ENCODE measurements at places on chromosomes 1 and 21.

DNA sequence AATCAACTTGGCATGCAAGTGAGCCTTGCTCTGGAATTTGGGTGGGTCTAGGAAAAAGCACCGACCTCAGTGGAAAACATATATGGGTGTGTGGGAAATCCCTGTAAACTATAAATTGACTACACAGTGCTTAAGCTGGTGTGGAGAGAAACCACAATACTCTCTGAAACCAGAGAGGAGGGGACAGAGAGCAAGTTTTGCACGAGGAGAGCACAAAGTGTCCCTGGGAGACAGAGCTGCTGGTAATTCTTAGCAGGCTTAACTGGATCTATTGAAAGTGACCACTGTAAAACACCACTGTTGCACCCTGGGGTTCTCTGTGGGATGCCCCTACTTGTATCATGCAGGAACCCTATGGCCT is 12.8 kb downstream of the KCNJ15 start:
- DNase-seq: no peak

- no peak for DNase-seq
These were observed 32.6 kb upstream of the RGS8 start for GRCh38 chr1:182716740-182717720.

DNA sequence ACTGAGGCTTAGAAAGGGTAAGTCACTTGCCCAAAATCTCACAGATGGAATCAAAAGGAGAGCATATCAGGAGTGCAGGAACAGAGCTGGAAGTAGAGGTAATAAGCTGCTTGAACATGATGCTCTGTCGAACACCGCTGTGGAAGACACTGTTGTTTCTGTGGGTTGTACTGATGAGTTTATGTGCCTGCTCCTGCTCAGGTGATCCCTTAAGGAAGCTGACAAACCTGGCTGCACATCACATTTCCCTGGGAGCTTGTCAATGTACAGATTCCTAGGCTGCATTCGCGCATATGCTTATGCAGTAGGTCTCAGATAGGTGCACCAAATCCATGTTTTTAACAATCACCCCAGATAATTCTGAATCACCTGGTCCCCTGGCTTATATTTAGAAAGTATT is 79.7 kb downstream of the ZNF326 start:
- no peak for DNase-seq

- no peak for DNase-seq
These were observed 512 bp downstream of the FBLIM1 start for GRCh38 chr1:15758953-15759661.

DNA sequence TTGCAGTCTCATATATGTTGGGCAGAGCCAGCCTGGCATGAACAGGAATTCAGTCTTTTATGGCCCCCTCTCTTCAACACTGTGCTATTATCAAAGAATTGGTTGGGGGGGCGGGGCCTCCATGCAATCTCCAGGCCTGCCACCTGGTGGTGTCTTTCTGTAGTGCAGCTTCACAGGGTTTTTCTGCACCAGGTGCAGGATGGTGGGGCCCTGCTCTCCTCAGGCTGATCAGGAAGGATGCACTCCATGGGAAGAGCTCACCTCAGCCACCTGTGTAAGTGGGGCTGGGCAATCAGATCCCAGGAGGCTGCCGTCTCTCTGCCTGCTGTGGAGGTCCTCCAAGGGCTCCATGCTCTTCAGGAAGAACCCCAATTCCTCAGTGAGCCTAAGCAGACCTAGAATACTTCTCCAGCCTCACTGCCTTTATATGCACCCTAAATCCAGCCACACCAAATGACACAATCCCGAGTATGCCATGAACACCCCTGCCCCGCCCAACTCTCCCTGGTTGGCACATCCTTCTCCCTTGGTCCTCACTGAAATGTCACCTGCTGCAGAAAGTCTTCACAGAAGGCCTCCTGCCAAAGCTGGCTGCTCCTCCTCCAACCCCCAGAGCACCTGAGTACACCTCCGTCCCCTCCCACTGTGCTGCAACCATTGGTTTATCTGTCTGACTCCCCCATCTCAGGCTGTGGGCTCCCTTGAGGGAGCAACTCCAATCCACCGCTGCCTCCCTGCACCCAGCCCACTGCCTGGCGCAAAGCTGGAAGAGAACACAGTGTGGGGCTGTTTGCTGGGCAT is 16.5 kb downstream of the STK40 start:
- peak; percentile 83 for DNase-seq

- no peak for DNase-seq
These were observed 17.3 kb downstream of the MAP10 start for GRCh38 chr1:232822530-232822929.

DNA sequence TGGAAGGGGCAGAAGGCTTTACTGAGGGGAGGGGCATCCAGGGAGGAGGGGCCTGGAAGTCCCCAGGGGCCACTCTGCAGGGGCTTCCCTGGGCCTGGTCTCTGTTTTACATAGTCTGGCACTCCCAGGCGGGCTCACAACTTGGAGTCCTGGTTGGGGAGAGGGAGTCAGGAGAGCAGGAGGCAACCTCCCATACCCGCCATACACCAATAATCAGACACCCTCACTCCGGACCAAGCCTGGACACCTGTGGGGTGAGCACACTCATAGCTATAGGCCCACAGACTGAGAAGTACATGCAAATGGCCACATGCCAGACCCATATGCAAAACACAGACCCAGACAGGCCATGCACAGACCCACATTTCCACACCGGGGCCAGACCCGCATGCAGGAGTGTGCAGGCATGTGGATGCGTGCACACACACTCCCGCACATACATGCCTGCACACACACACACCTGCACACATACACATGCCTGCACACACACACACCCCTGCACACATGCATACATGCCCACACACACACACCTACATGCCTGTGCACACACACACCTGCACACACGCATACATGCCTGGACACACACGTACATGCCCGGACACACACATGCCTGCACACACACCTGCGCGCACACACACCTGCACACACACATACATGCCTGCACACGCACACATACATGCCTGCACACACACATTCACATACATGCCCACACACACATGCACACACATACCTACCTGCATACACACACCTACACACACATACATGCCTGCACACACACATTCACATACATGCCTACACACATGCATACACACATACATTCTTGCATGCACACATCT is 89.5 kb upstream of the RUNX3 start:
- DNase-seq: no peak

DNA sequence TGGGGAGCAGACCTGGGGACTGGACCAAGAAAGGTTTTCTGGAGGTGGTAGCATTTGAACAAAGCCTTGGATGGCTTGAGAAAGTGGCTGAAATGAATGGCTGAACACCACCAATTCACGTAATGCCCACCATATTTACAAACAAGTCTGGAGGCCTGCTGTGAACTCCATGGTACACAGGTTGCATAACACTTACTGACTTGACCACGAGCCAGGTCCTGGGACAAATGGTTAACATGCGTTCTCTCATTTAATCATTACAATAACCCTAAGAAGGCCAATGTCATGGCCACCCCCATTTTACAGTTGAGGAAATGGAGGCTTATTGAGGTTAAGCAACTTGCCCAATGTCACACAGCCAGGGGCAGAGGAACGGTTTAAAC is 44.4 kb downstream of the ZBTB18 start:
- DNase-seq: no peak

GRCh38 chr1:19860418-19860817 is 21.8 kb upstream of the OTUD3 start:
- DNase-seq: no peak

DNA sequence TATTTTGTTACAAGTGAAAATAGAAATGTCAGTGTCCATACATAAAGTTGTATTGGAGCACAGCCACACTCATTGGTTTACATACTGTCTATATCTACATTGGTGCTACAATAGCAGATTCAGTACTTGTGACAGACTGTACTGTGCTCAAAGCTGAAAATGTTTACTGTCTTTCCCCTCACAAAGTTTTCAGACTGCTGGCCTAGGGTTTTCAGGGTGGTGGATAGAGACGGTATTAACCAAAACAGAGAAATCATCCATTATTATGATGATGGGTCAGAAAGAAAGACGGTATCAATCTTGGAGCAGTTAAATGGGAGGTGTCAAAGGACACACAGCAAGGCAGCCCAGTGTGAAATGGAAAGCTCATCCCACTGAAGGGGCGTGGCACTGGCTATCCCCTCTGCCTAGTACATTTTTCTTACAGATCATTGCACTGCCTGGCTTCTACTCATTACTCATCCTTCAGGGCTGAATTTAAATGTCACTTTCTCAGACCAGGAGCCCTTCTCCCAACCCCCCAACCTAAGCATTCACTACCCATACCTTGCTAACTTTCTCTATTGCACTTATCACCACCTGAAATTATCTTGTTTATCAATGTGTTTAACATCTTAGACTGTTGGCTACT is 10.2 kb downstream of the JAK1 start:
- no peak for DNase-seq

GRCh38 chr1:180916012-180916770 is 3.5 kb downstream of the KIAA1614 start:
- no peak for DNase-seq

- no peak for DNase-seq
These were observed 26.3 kb downstream of the USP24 start for GRCh38 chr1:55188909-55189308.

GRCh38 chr1:50503515-50503914 is 80.3 kb upstream of the DMRTA2 start:
- DNase-seq: no peak

GRCh38 chr1:45574105-45574626 is 9.7 kb upstream of the NASP start:
- no peak for DNase-seq

DNA sequence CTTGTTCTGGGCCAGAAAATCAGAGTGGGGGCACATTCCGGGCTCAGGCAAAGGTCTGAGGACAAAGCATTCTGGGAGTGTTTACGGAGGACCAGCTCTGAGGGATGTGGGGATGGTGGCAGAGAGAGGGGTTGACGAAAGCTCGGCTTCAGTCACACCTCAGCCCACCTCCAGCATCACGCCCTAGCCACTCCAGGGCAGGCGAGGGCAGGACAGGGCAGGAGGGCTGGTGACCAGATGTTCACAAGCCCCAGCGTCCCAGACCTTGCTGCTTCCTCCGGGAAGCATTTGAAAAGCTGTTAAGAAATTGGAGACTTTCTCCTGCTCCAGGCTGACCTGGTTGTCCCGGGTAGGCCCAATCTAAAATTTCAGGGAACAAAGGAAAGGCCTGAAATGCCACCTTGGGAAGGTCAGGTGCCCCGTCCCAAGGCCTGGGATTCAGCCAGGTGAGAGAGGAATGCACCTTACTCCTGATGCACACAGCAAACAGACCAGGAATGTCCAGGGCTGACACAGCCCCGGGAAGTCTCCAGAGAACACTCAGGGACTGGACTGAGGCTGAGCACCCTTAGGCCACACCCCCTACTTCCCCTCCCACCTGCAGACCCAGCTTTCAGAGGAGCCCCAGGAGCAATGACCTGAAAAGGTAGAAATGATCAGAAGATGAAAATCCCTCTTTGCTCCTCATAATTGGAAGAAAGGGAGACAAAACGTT is 71.9 kb upstream of the KLHDC7A start:
- no peak for DNase-seq

GRCh38 chr1:244964112-244964971 is 100.0 kb upstream of the HNRNPU start:
- DNase-seq: peak; percentile 44

- no peak for DNase-seq
These were observed 94.0 kb upstream of the NGF start for GRCh38 chr1:115432061-115432460.

- no peak for DNase-seq
These were observed 41.4 kb upstream of the TENT5C start for GRCh38 chr1:117564227-117565075.

DNA sequence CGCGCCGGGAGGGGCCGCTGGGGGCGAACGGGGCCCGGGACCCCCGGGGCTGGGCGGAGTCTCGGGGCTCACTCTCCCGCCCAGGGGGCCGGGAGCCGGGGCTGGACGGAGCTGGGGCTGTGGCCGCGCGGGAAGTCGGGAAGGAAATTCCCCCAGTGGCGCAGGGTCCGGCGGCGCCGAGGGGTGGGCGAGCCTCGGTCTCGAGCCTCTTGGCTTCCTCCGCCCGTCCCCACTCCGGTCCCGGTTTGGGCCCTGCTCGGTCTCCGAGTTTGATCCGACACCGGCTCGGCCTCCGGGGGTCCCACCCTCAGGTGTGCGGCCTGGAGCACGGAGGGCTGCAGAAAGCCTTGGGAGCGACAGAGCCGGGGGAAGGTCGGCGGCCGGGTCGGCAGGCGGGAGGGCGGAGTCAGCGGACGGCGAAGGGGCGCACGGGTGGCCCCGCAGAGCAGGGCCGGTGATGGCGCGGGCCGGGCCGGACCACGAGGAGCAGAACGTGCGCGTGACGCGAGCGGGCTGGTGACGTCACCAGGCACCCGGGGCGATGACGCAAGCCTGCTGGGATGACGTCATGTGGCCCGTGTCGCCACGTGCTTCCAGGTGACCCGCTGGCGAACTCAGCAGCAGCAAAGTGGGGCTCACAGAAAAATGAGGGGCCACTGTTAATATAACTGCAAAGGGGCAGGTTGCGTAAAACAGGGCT is 610 bp upstream of the HES4 start:
- peak; percentile 91 for DNase-seq

DNA sequence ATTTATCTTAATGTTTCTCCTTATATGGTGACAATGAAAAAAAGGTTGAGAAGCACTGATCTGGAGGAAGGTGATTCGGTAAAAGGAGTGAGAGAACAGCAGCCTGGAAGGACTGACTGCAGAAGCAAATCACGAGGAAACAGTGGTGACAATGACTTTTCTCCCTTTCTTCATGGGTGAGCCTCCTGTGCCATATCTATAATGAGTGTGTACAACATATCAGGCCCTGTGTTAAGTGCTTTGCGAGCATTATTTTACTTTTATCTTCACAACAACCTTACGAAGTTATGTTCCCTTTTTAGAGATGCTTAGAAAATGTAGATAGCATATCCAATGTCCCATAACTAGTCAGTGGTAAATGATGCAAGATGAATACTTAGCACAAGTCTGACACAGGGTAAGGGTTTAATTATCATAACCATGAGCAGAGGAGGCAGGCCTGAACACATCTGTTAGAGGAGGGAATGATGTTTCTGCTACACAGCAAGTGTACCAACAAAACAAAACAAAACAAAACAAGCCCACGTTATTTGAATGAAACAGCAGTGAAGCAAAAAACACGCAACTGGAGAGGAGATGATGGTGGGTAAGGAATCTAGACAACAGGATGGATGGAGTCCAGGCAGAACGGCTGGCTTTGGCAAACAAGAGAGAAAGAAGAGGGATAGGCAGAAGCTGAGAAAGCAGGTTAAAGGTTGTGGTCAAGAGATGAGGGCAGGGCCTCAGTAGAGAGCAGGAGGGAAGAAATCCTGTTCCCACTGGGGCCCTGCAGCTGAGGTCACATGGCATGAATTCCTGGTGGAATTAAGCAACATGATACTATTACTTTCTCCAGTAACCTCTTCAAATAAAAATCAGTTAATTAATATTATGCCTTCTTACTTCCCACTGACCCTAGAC is 29.6 kb downstream of the GNG12 start:
- DNase-seq: no peak

- DNase-seq: no peak
These were observed 246.9 kb upstream of the LRRC7 start for GRCh38 chr1:69320757-69321211.

- DNase-seq: no peak
These were observed 19.9 kb downstream of the PLXNA2 start for GRCh38 chr1:208224192-208224713.

- no peak for DNase-seq
These were observed 62.5 kb upstream of the TRAPPC10 start for GRCh38 chr21:43949499-43950208.
